ENCODE measurements at places on chromosomes 3 and 15. TPM values are rescaled to one million over a fixed set of nuclear protein-coding genes. Genes with fewer than 3 reads are reported as not detected.

Gene RTP3
- polyA plus RNA-seq, result 0.14 TPM

Gene TUSC7
- not detected for polyA plus RNA-seq

Gene SERPINI2
- polyA plus RNA-seq, result 0.20 TPM

Gene CELF6
- 1.7 TPM for polyA plus RNA-seq
